ENCODE measurements at places on chromosomes 4 and X. TPM values are rescaled to one million over a fixed set of nuclear protein-coding genes. Genes with fewer than 3 reads are reported as not detected.

DDX53 gene
- not detected for total RNA-seq

FGF5 gene
- total RNA-seq, result 2.1 TPM

BRS3 gene
- not detected for total RNA-seq

DLG3 gene
- 14.5 TPM for total RNA-seq

SOX3 gene
- total RNA-seq, result 0.98 TPM

CT45A5 gene
- not detected for total RNA-seq

JCHAIN gene
- not detected for total RNA-seq

DHRSX gene
- 30.4 TPM for total RNA-seq

WDFY3 gene
- total RNA-seq, result 89.5 TPM

TMSB15A gene
- 0.46 TPM for total RNA-seq

PPP3CA gene
- total RNA-seq, result 103 TPM

UBE2D3 gene
- total RNA-seq, result 300 TPM

MAMLD1 gene
- 6.6 TPM for total RNA-seq

H2BW2 gene
- total RNA-seq, result not detected

CNGA1 gene
- total RNA-seq, result not detected

UGT2B11 gene
- not detected for total RNA-seq

STX18 gene
- 30.6 TPM for total RNA-seq

CHST7 gene
- total RNA-seq, result 15.4 TPM

LEF1 gene
- 16.6 TPM for total RNA-seq

RRAGB gene
- total RNA-seq, result 13.0 TPM

NSUN7 gene
- 2.1 TPM for total RNA-seq

ARMCX1 gene
- 17.9 TPM for total RNA-seq

PDE6B gene
- total RNA-seq, result 3.7 TPM

LAMP2 gene
- 146 TPM for total RNA-seq

ANOS1 gene
- 15.3 TPM for total RNA-seq

DDIT4L gene
- 0.14 TPM for total RNA-seq

CDS1 gene
- total RNA-seq, result 3.8 TPM
